ENCODE measurements at places on chromosomes 3 and 15.

- DNase-seq: no peak
Measured at GRCh38 chr3:118468801-118469200, 565.8 kb downstream of the IGSF11 start.

DNA sequence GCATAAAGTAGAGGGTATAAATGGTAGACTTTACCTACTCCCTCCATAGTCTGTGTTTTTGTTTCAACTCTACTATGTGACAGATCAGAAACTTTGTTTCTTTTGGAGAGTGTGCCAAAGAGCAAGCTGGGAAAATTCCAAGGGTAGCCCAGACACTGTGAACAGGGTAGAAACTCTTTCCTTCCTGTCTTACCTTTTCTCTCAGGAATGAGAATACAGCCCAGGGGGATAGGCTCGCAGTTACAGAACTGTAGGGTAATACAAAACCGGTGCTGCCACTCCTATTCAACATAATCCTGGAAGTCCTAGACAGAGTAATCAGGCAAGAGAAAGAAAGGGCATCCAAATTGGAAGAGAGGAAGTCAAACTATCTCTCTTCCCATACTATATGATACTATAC lies 256.3 kb downstream of the CPNE4 start:
- no peak for DNase-seq

- no peak for DNase-seq
Measured at GRCh38 chr3:131669600-131669999, 166.8 kb upstream of the MRPL3 start.

DNA sequence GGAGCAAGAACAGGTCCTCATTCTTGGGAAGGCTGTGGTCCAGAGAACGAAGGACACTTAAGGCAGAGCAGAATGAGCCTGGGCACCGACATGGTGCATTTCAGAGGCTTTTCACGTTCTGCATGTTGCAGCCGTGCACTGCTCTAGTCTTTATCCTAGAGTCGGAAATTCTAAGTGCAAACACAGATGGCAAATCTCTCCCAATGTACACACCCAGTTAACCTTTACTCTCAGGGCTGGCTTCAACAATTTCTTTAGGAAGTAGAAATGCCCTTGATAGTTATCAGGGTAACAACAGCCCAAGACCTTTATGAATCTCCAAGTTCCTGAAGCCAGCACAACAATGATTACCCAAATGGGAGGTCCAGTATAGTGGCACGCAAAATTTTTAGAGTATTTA lies 39.1 kb upstream of the LRTM1 start:
- no peak for DNase-seq

- no peak for DNase-seq
Measured at GRCh38 chr15:44584162-44584749, 47.3 kb downstream of the EIF3J start.

DNA sequence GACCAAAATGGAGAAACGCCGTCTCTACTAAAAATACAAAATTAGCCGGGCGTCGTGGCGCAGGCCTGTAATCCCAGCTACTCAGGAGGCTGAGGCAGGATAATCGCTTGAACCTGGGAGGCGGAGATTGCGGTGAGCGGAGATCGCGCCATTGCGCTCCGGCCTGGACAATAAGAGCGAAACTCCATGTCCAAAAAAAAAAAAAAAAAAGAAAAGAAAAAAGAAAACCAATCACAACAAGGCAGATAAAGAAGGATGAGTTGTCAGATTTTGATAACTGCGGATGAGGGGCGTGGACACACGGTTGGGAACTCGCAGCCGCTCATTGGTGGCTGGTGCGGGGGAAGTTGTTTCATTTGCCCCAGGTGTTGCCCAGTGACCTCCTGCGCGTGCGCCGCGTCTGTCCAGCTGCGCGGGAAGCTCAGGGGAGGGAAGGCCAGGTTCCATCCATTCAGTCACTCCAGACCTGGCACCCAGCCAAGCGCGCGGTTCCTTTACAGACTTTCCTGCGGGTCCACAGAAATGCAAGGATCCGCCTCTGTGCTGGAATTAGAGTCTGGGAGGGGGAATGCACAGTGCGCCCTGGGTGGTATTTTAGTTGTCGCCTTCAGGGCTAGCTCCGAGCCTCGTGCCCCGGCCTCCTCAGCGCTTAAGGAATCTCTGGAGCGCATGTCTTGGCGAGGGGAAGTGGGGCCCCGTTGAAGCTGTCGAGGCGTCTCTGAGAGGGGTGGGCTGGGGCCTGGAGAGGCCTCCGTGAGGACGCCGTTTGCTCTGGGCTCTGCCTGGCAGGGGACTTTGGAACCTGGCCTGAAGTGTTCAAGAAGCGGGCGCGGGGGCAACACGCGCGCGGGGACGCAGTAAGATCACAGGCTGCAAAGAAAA lies 708 bp upstream of the GCHFR start:
- DNase-seq: no peak

- no peak for DNase-seq
Measured at GRCh38 chr3:14880447-14881106, 61.8 kb downstream of the FGD5 start.

GRCh38 chr3:101453961-101454360 lies 59.1 kb downstream of the SENP7 start:
- DNase-seq: no peak
